ENCODE measurements at places on chromosomes 6 and 20. TPM values are rescaled to one million over a fixed set of nuclear protein-coding genes. Genes with fewer than 3 reads are reported as not detected.

DNA sequence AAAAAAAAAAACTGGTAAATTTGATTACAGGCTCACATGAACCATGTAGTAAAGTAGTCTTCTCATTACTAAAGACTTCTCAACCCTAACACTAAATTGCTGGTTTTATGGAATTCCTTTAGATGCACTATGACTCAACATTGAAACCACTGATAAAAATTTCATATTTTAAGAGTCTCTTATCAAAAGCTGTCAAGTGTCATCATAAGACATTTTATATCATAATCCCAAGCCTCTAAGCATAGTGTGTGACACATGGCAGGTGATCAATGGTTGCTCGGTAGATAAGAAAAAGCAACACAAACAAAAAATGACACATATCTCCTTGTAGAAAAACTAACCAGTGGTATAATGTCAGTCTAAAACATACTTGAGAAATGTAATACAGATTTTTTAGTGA lies 258.4 kb downstream of the RNGTT start:
- no peak for DNase-seq

The CDKN1A gene
- total RNA-seq, result 255 TPM

DNA sequence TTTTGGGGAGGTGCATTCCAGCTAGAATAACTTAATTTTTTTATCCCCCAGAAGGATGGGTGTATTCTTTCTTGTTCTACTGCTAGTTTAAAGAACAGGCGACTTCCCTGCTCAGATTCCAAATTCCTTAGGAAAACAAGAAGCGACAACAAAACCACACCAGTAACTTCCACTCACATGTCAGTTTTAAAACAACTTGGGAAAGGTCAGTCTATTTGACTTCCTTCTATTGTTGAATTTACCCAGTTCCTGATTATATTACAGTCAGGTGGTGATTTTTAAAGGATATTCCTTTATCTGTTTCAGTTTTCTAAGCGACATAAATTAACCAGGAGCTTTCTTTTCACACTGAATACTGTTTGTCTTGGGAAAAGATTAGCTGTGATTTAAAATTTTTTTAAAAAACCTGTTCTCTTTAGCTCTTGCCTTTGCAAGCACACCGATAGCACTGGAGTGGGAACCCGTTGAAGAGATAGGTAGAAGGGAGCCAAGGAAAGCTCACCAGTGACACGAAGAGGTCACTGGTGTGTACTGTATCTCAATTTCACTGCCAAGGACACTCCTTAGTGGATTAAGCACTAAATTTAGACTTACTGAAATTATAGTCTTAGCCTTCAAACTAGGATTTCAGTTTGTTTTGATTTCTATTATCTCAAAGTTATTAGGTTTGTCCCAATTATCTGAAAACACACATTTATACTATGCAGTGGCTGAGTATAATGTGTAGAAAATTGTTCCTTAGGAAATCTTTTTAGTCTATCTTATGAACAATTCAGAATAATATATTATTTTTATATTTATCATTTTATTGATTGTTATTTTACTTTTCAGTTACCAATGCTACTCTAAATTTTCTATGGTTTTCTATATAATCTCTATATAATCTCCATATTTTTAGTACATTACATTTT lies 22.3 kb downstream of the MARCKS start:
- peak; percentile 73 for DNase-seq

The FAM210B gene
- 31.5 TPM for total RNA-seq

The EYA4 gene
- total RNA-seq, result 0.66 TPM

The MAP7 gene
- 68.6 TPM for total RNA-seq

The TOX2 gene
- 5.5 TPM for total RNA-seq

- peak; percentile 6 for DNase-seq
These were observed 268.0 kb downstream of the TFAP2A start for GRCh38 chr6:10146715-10147451.

The PPP1R14C gene
- total RNA-seq, result 11.1 TPM

The RSPO3 gene
- 9.1 TPM for total RNA-seq

DNA sequence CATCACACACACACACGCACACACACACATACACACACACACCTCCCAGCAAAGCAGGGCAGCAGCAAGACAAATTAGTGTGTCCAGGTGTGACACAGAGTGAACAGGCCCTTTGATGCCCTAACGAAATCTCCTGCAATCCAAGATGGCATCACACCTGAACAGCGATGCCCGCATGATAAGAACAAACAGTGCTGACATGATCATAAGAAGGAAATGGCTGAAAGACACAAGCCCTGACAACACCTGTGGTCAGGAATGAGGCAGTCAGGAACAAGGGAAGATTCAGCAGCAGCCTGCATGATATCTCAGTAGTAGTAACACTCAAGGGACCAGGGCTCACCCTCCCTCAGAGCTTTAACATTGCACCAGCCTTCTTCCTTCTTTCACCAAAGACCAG lies 156.9 kb downstream of the FAXC start:
- DNase-seq, result no peak

- DNase-seq, result no peak
These were observed 62.1 kb downstream of the CEBPB start for GRCh38 chr20:50252701-50253100.

- no peak for DNase-seq
These were observed 610.5 kb downstream of the UTRN start for GRCh38 chr6:144895313-144896278.

GRCh38 chr20:23092861-23093495 lies 6.9 kb upstream of the CD93 start:
- no peak for DNase-seq

The MARCKS gene
- total RNA-seq, result 136 TPM

GRCh38 chr6:157813750-157814455 lies 9.1 kb upstream of the SNX9 start:
- no peak for DNase-seq

The GABBR1 gene
- 21.8 TPM for total RNA-seq

GRCh38 chr6:158056804-158057203 lies 75.1 kb downstream of the SYNJ2 start:
- DNase-seq, result no peak

- peak; percentile 71 for DNase-seq
These were observed 56.2 kb upstream of the EPB41L1 start for GRCh38 chr20:36098364-36098763.

DNA sequence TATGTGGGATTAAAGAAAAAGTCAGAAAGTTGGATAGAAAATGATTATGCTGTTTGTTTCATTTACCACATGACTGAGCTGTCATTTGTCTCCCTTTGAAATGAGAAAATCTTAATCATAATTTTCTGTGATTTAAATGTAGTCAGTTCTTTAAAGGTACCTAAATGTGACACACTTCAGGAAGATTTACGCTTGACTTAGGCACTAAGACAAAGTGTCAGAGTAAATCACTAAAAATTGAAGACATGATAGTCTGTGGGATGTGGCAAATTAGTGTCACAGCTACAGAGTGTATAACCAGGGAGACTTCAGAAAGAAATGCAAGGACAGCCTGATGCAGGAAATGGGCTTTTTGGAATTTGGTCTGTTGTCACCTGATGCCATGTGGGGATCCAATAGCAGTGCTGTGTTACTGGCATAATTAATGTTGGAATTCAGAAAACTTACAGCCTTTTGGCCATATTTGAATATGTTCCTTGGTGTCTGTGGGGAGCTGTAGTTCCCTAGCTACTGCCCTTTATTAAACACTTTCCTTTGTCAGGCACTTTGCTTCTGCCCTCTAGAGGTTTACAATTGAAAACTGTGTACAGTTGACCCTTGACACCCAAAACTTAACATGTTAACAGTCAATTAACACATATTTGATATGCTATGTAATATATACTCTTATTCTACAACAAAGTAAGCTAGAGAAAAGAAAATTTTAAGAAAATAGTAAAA lies 493.8 kb downstream of the UTRN start:
- no peak for DNase-seq

GRCh38 chr6:13407709-13408695 lies 79.4 kb downstream of the GFOD1 start:
- DNase-seq, result no peak

GRCh38 chr6:30641048-30641447 lies 5.9 kb upstream of the C6orf136 start:
- DNase-seq, result no peak

The ENPP3 gene
- total RNA-seq, result 6.6 TPM

GRCh38 chr6:142938510-142938909 lies 6.5 kb downstream of the HIVEP2 start:
- DNase-seq, result no peak

GRCh38 chr20:43959920-43960227 lies 45.2 kb downstream of the TOX2 start:
- no peak for DNase-seq

The COL19A1 gene
- total RNA-seq, result 0.19 TPM

GRCh38 chr6:31568537-31568961 lies 3.5 kb upstream of the LTA start:
- DNase-seq, result no peak

- DNase-seq, result no peak
These were observed 589.1 kb downstream of the EYS start for GRCh38 chr6:65117817-65118409.

DNA sequence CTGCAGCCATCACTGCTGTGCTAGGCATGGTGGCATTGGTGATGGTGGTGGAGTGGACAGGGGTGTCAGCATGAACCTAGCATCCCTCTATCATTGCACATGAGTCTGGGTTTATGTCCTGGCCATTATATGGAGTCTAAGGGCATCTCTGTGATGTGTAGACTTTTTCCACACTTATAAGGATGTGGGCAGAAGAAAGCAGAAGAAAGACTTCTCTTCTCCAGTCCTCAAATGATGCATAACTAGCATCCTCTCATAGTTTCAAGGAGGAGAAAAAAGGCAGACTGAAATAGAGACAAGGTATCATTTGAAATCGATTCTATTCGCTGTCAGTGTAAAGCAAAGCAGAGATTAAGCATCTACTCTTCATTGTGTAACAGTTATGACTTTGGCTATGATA lies 140.0 kb upstream of the ATXN1 start:
- no peak for DNase-seq

Measured in mucosa of descending colon (tissue), 3 donors.